ENCODE measurements at places on chromosomes 1 and 21. TPM values are rescaled to one million over a fixed set of nuclear protein-coding genes. Genes with fewer than 3 reads are reported as not detected.

Gene SYT6
- 0.39 TPM for total RNA-seq

Gene CCDC27
- total RNA-seq: not detected

Gene PRPF38B
- total RNA-seq: 31.9 TPM

Gene UQCRH
- total RNA-seq: 299 TPM

Gene CGN
- 8.8 TPM for total RNA-seq

Gene PRMT6
- 14.2 TPM for total RNA-seq

Gene CHRM3
- total RNA-seq: 1.1 TPM

Gene CFHR5
- not detected for total RNA-seq

Gene ACTA1
- 16.2 TPM for total RNA-seq

Gene POU3F1
- total RNA-seq: 3.3 TPM

Gene LYPD8
- not detected for total RNA-seq

Gene VCAM1
- 4.6 TPM for total RNA-seq

Gene BACE2
- total RNA-seq: 16.8 TPM

All from astrocyte (in vitro differentiated cells and primary cell).